ENCODE measurements at places on chromosomes 5 and 9. TPM values are rescaled to one million over a fixed set of nuclear protein-coding genes. Genes with fewer than 3 reads are reported as not detected.

DNA sequence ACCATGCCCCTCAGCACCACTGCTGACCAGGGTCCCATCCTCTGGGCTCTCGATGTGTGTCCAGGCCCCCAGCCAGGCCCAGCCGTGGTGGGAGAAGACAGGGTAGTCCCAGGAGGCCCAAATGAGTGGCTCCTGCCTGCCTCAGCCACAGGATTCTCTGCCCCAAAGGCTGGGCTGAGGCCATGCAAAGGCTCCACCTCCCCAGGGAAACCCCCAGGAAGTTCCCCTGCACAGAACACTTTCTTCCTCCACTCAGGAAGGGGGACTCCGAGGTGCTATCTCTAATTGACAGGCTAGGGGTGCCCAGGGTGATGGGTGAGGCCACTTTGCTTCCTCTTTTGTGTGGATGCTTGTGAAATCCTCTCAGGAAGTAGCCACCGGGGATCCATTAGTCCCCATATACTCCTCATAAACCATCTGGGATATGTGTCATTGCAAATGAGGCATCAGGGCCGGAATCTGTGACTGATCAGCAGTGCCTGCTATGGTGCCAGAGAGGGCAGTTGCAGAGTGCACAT lies 23.1 kb upstream of the TDRD7 start:
- H3K4me1 ChIP-seq = peaks cover 8% of the 10 kb centered on the region
- no peak overlapping the region for H3K4me3 ChIP-seq
- no peaks in the 10 kb centered on the region for H3K27me3 ChIP-seq
- no peak for DNase-seq

GRCh38 chr5:554284-554988 lies 30.2 kb upstream of the SLC9A3 start:
- no peaks in the 10 kb centered on the region for H3K36me3 ChIP-seq
- no peak overlapping the region for H3K27ac ChIP-seq
- H3K27me3 ChIP-seq = no peaks in the 10 kb centered on the region
- H3K4me3 ChIP-seq = no peak overlapping the region
- DNase-seq = no peak

GRCh38 chr9:118563677-118564076 lies 805.6 kb downstream of the BRINP1 start:
- no peak overlapping the region for H3K4me3 ChIP-seq
- H3K27me3 ChIP-seq = no peaks in the 10 kb centered on the region
- no peak overlapping the region for H3K27ac ChIP-seq
- H3K4me1 ChIP-seq = no peaks in the 10 kb centered on the region
- DNase-seq = no peak

DNA sequence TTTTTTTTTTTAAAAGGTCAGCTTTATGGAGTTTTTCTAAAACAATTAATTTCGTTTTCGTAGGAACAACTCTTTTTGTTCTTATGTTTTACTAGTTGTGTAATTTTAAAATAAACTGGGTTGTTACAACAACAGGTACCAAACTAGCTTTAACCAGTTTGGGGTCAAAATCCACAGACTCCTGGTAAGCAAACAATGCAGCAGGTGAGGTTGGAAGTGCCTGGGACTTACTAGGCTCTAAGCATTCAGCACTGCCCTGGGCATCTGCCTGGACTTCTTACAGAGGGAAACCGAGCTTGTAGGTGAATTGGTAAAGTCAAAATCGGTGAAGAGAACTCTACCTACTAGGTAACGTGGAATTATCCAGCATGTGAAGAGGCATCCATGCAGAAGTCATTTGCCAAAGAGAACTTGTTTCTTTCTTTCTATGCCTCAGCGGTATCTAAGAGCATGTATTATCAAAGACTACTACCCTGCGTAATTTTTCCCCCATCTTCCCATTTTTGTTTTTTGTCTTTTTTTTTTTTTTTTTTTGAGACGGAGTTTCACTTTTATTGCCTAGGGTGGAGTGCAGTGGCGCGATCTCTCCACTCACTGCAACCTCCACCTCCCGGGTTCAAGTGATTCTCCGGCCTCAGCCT lies 145.4 kb downstream of the KCTD16 start:
- H3K27ac ChIP-seq = no peak overlapping the region
- H3K4me3 ChIP-seq = no peak overlapping the region
- no peaks in the 10 kb centered on the region for H3K4me1 ChIP-seq
- no peaks in the 10 kb centered on the region for H3K36me3 ChIP-seq

GRCh38 chr9:71672573-71672972 lies 95.7 kb downstream of the CEMIP2 start:
- no peaks in the 10 kb centered on the region for H3K36me3 ChIP-seq
- H3K4me3 ChIP-seq = no peak overlapping the region
- H3K27me3 ChIP-seq = no peaks in the 10 kb centered on the region
- no peaks in the 10 kb centered on the region for H3K4me1 ChIP-seq

- no peaks in the 10 kb centered on the region for H3K27me3 ChIP-seq
- DNase-seq = no peak
- H3K27ac ChIP-seq = no peak overlapping the region
- H3K4me1 ChIP-seq = no peaks in the 10 kb centered on the region
Observed at GRCh38 chr9:26339796-26340195, 552.8 kb downstream of the CAAP1 start.

GRCh38 chr5:152403046-152403445 lies 2.0 kb downstream of the NMUR2 start:
- H3K4me3 ChIP-seq = no peak overlapping the region
- H3K4me1 ChIP-seq = no peaks in the 10 kb centered on the region
- DNase-seq = no peak
- H3K36me3 ChIP-seq = no peaks in the 10 kb centered on the region
- no peak overlapping the region for H3K27ac ChIP-seq
- H3K27me3 ChIP-seq = no peaks in the 10 kb centered on the region

ADAMTSL1 gene
- total RNA-seq = 3.8 TPM
